T-helper 2 cell treated with Interferon-gamma antibody and Interleukin-4, amounts not matched to agents 5 μg/mL and 100 μg/mL, for 36 hours (primary cell): ENCODE measurements at places on chromosomes 1 and 21.

- no peak for DNase-seq
These were observed 535 bp upstream of the DISC1 start for GRCh38 chr1:231625975-231626534.

- DNase-seq: no peak
These were observed 38.0 kb upstream of the RGS5 start for GRCh38 chr1:163240705-163241104.

- DNase-seq: no peak
These were observed 304.9 kb downstream of the HHAT start for GRCh38 chr1:210633636-210634035.

- no peak for DNase-seq
These were observed 78.3 kb upstream of the BARHL2 start for GRCh38 chr1:90795431-90795830.

- no peak for DNase-seq
These were observed 2.7 kb downstream of the DISP1 start for GRCh38 chr1:222817529-222817928.

- DNase-seq: peak; percentile 40
These were observed 74.0 kb upstream of the GPR88 start for GRCh38 chr1:100463791-100464424.

DNA sequence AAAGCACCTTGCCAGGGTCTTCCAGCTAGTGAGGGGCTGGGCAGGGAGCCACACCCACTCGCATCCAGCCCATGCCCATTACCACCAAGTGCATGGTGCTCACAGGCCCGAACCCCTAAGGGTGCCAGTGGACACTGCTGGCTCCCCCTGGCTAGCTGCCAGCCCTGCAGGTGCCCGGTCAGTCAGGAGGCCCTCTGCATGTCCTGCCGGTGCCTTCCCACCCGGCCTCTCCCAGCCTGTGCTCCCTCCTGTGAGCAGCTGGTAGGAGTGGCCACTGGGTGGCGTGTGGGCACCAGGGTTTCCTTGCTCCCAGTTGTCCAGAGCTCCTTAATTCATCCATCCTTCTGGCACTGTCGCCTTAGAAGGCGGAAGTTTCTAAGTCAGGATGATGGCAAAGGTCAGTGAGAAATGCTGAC is 33.4 kb downstream of the QSOX1 start:
- DNase-seq: no peak

DNA sequence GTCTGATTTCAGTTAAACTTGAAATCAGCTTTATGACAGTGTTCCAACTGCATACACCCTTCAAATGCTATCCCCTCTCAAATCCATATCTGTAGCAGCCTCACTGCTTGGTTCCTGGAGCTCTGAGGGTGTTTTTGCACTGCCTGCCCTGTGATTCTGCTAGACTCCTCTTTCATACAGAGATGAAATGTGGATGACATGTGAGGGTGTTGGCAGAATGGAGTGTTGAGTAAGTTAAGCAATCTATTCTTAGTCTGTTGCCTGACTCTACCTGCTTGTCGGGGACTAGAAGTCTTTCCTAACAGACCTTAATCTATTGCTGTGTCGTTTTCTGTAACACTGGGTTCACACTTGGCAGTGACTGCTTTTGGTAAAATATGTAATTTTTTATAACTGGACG is 9.8 kb downstream of the IGSF5 start:
- no peak for DNase-seq

DNA sequence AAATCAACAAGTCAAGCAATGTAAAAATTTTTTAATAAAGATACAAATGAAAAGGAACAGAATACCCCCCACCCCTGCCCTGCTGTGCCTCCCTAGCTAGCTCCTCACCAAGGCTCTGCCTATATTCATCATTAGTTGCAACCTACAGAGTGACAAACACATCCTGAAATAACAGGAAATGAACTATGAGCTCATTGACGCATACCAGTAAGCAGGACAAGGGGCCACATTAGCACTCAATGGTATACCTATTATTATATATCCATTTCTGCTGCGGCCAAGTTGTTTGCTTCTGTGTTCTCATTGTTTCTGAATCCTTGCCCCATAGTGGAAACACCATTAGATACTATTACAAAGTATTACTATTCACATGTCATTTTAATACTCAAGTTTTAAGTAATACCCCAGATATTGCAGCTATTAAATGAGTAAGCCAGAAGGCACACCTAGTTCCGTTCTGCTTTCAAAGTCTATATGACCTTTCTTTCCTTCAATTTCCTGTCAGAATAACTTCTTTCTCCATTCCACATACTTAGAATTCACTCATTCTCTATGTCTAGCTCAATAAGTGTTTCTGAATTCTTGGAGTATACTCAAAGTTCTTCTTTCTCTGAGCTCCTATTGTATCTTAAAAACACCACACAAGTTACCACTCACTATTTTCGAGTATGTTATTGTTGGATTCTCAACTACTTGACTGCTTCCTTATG is 1214.9 kb downstream of the PLA2G4A start:
- DNase-seq: no peak

DNA sequence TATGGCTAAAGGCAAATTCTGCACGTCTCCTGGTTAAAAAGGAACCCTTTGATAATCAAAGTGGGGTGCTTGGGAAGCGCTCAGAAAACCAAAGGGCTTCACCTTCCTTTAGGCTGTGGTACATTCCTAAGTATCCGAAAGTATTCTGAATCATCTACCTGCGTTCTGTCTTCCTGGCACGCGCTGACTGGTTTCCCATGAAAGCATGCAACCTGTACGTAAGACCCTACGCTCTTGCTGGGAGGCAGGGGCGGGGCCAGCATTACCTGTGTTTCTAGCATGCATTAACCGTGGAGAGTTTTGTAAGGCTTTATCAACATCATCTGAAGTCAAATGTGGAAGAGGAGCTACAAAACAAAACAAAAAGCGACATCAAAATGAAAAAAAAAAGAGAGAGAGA is 96.0 kb downstream of the ERG start:
- DNase-seq: no peak

- no peak for DNase-seq
These were observed 99.2 kb downstream of the SGIP1 start for GRCh38 chr1:66633159-66633558.

GRCh38 chr1:62676611-62677356 is 11.4 kb downstream of the DOCK7 start:
- DNase-seq: no peak

- no peak for DNase-seq
These were observed 14.4 kb upstream of the ZFP69B start for GRCh38 chr1:40435876-40436275.

GRCh38 chr1:147726168-147726567 is 34.2 kb downstream of the GJA5 start:
- no peak for DNase-seq

DNA sequence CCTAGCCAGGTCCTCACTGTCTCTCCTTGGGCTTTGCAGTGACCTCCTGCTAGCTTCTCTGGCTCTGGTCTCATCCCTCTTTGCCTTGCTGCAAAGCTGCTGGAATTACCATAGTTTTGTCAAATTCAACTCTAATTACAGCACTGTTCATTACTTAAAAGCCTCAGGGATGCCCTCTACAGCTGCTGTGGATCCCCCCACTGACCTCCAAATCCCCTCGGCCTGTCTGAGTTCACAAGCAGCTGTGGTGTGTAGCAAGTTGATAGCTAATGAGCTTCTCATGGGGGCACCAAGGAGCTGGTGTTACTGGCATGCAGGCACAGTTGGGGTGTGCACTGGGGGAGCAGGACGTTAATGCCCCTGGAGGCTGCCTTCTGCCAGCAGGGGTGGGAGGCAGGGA is 24.8 kb downstream of the NIPAL3 start:
- no peak for DNase-seq

- DNase-seq: no peak
These were observed 110.2 kb upstream of the APP start for GRCh38 chr21:26280775-26281174.

- no peak for DNase-seq
These were observed 104.2 kb upstream of the GCLM start for GRCh38 chr1:94013367-94013878.

DNA sequence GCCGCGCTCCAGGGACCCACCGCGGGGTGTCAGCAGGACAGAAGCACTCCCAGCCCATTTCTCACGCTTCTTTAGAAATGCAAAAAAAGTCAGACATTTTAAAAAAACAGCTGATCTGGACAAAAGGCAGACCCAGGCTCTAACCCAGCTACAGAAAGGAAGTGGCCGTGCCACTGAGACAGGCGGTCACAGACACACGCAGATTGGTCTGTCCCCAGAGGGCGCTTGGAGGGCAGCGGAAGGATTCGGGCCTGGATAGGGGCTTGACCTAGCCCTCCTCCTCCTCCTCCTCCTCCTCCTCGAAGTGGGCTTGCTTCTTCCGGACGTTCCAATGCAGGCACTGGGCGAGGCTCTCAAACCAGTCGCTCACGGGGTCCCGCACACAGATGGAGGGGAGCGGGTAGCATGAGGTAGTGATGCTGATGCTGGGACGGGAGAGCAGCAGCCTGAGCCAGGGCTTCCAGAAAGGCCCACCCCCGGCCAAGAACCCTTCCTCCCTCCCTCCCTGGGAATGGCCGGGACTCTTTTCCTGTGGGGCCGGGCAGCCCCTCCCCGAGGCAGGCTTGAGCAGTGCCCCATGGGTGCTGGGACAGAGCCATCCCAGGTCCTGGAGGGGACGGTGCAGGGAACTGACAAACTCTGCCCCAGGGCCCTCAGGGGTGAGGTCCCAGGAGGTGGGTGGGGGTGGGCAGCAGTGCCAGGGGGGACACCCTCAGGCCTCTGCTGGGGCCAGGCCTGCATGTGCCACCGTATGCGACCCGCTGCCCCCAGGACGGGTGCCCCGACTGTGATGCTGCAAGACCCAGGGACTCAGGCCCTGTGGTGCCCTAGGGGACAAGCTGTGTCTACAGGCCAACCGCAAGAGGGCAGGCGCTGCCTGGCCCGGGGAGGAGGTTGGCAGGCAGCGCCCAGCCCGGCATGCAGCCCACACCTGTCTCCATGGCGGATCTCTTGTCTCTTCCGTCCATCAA is 25.3 kb downstream of the NADK start:
- no peak for DNase-seq

- no peak for DNase-seq
These were observed 23.5 kb downstream of the ADCY10 start for GRCh38 chr1:167890400-167890799.

DNA sequence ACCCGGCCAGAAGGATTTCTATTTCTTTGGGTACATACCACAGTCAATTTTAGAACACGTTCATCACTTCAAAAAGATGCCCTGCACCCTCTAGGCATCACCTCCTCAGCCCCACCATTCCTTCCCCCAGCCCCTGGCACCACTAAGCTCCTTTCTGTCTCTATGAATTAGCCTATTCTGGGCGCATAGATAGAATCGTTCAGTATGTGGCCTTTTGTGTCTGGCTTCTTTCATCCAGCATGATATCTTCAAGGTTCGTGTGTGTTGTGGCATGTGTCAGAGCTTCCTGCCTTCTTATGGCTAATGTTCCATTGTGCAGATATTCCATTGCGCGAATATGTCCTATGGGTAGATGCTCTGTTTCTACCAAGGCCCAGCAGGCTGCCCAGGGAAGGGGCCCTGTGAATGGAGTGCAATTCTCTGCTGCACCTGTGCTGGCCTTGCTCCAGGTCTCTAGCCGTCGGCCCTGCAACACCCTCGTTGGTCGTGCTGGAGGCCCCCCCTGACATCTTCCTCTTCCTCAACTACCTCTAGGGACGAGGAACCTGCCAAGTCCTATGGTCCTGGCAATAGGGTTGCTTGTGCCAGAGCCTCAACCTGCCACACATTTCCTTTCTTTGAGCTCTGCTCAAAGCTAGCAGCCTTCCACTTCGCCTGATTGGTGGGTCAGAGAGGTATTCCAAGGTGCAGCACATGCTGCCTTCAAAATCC is 113.5 kb downstream of the RIPK4 start:
- DNase-seq: no peak

GRCh38 chr1:6466023-6466422 is at the start of gene TNFRSF25:
Gene TNFRSF25, minus strand, starts transcription at chr1:6466173. Its CDS starts 66 bp downstream, at chr1:6466107.
- peak; percentile 63 for DNase-seq

- no peak for DNase-seq
These were observed 259.6 kb upstream of the RRP15 start for GRCh38 chr1:218025454-218025853.

GRCh38 chr1:226034482-226034881 is 28.0 kb upstream of the H3-3A start:
- DNase-seq: no peak
